ENCODE measurements at places on chromosomes 3 and 15. TPM values are rescaled to one million over a fixed set of nuclear protein-coding genes. Genes with fewer than 3 reads are reported as not detected.

Gene ADCY5
- total RNA-seq, result 0.56 TPM

Gene MYO9A
- 49.5 TPM for total RNA-seq

Gene NUP210
- under 0.01 TPM for total RNA-seq

Gene SCN11A
- total RNA-seq, result not detected

Gene TM4SF18
- total RNA-seq, result under 0.01 TPM

Gene SAMD7
- not detected for total RNA-seq

Gene KCNMB2
- total RNA-seq, result not detected

Gene SERPINI2
- not detected for total RNA-seq

Gene TMOD2
- total RNA-seq, result 6.9 TPM

Gene MYD88
- 9.3 TPM for total RNA-seq

Gene TRIM42
- total RNA-seq, result not detected

Gene PPP1R14D
- total RNA-seq, result not detected

Gene BFSP2
- total RNA-seq, result not detected

Gene RBMS3
- 127 TPM for total RNA-seq

Gene RASGRP1
- total RNA-seq, result 1.9 TPM

Gene FETUB
- total RNA-seq, result not detected

Gene ADAMTSL3
- under 0.01 TPM for total RNA-seq

Gene GLDN
- under 0.01 TPM for total RNA-seq

Gene MST1R
- not detected for total RNA-seq

Gene PLSCR5
- not detected for total RNA-seq

Gene PYDC2
- not detected for total RNA-seq

Gene GPR156
- total RNA-seq, result 0.28 TPM

Gene DUOX1
- total RNA-seq, result not detected

Gene SLC28A2
- total RNA-seq, result not detected

Gene GMNC
- total RNA-seq, result 0.18 TPM

Gene CADM2
- not detected for total RNA-seq

Gene SH3GL3
- total RNA-seq, result not detected

Gene PLA1A
- not detected for total RNA-seq

Gene SI
- not detected for total RNA-seq

Gene GPR62
- not detected for total RNA-seq

Gene PSTPIP1
- total RNA-seq, result 0.36 TPM

Gene OIP5
- 4.1 TPM for total RNA-seq

Gene IGSF10
- total RNA-seq, result under 0.01 TPM

Data from IMR-90 (cell line).